Endothelial cell (in vitro differentiated cells): ENCODE measurements at places on chromosomes 6 and 20. TPM values are rescaled to one million over a fixed set of nuclear protein-coding genes. Genes with fewer than 3 reads are reported as not detected.

DNA sequence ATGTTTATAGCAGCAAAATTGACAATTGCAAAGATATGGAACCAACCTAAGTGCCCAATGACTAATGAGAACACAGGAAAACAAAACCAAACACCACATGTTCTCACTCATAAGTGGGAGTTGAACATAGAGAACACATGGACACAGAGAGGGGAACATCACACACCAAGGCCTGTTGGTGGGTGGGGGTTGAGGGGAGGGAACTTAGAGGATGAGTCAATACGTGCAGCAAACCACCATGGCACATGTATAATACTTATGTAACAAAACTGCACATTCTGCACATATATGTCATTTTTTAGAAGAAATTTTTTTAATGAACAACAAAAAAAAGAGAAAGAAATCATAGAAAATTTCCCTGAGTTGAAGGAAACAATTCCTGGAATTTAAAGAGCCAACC, 3.9 kb downstream of the EPM2A start:
- no peak for DNase-seq

- no peak for DNase-seq
Measured at GRCh38 chr20:34989670-34990069, 34.0 kb downstream of the MYH7B start.

GRCh38 chr6:39515471-39515870, 193.0 kb upstream of the KCNK16 start:
- DNase-seq, result no peak

ISM1 gene
- 23.8 TPM for total RNA-seq

GRCh38 chr20:53898556-53898931, 171.8 kb downstream of the BCAS1 start:
- DNase-seq, result no peak
